ENCODE measurements at places on chromosomes 1 and 21.

- DNase-seq = no peak
Measured at GRCh38 chr1:152039461-152039860, 2.7 kb upstream of the S100A11 start.

GRCh38 chr1:172089768-172090510, 248.6 kb downstream of the DNM3 start:
- no peak for DNase-seq

- peak; percentile 14 for DNase-seq
Measured at GRCh38 chr21:24716281-24716918, 890.9 kb downstream of the MRPL39 start.

- DNase-seq = no peak
Measured at GRCh38 chr1:81547912-81548303, 252.8 kb upstream of the ADGRL2 start.

DNA sequence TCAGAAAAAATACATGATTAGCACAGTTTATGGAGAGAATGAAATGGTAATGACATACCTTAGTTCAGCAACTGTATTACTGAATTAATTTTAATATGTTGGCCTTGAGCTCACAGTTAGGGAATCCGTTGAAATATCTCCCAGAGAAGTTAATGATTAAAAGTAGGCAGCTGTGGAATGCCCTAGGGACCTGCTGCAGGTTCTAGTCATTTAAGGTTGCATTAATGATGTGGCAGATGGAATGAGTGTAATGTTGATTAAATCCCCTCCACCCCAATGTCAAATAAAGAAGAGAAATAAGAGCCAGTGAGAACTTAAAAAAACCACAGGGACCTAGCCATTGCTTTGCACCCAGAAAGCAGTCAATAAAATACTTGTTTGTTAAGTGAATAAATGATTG, 40.3 kb upstream of the TRIM45 start:
- DNase-seq = no peak

GRCh38 chr1:29390491-29391361, 154.4 kb downstream of the PTPRU start:
- no peak for DNase-seq

DNA sequence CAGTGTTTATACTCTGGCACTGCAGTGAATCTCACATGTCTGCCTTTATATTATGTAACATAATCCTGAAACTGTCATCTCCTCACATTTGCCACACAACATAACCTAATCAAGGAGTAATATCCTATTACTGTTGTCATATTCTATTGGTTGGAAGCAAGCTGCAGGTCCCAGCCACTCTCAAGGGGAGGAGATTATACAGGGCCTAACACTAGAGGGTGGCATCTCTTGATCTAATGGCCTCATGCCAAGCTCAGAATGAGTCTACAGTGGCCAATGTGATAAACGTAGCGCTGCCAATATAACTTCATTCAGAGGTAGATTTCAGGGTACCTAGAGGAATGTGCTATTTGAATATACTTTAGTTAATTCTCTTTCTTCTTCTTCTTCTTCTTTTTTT, 166.8 kb downstream of the BACH1 start:
- DNase-seq = no peak
